Activated T-cell treated with anti-CD3 and anti-CD28 coated beads, Interleukin-2, amount 50 U/mL, for 4 hours (primary cell): ENCODE measurements at places on chromosomes 16 and 17. TPM values are rescaled to one million over a fixed set of nuclear protein-coding genes. Genes with fewer than 3 reads are reported as not detected.
A peak's percentile ranks its signal among the peaks of the same experiment; 100 is the strongest.

The SLC13A2 gene
- not detected for total RNA-seq

The CA5A gene
- total RNA-seq, result not detected

The RPH3AL gene
- 2.2 TPM for total RNA-seq

The GUCY2D gene
- total RNA-seq, result 0.46 TPM

The SPNS3 gene
- 8.8 TPM for total RNA-seq

The PTGES3L gene
- total RNA-seq, result 0.24 TPM

The ZDHHC7 gene
- 34.6 TPM for total RNA-seq

The TAT gene
- total RNA-seq, result 0.48 TPM

The CCL8 gene
- total RNA-seq, result not detected

The EIF3CL gene
- 270 TPM for total RNA-seq

The HCRT gene
- total RNA-seq, result not detected

The THUMPD1 gene
- 55.7 TPM for total RNA-seq

The TSNAXIP1 gene
- 1.4 TPM for total RNA-seq

DNA sequence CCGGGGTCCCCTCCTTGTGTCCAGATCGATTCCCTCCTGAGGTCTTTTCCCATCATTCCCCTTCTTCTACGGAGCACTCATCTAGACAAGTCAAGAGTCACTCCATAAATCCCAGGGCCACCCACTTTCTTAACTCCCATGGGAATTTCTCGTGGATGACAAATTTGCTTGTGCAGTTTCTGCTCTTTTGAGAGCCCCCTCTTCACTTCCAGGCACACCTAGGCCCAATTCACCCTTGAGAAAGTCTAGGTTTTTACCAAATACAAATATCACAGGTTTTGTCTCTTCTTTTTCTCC, 522 bp upstream of the POLDIP2 start:
- DNase-seq, result no peak

DNA sequence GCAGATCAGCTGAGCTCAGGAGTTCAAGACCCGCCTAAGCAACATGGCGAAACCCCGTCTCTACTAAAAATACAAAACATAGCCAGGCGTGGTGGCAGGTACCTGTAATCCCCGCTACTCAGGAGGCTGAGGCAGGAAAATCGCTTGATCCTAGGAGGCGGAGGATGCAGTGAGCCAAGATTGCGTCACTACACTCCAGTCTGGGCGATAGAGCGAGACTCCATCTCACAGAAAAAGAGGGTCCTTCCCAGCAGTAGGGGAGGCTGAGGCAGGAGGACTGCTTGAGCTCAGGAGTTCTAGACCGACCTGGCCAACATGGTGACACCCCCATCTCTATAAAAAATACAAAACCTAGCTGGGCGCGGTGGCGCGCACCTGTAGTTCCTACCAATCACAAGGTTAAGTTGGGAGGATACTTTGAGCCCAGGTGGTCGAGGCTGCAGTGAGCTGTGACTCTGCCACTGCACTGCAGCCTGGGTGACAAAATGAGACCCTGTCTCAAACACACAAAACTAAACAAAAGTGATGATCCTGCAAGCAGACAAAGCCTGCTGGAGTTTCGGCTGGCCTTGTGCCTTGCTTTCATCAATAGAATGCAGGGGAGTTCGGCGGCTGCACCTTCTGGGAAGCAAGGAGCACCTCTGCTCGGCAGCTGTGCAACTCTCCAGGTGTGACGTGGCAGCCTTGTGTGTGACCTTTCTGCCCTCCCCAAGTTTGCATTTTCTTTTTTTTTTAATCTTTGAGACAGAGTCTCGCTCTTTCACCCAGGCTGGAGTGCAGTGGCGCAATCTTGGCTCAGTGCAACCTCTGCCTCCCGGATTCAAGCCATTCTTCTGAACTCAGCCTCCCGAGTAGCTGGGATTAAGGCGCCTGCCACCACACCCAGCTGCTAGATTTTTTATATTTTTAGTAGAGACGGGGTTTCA, 12.4 kb upstream of the YWHAE start:
- no peak for DNase-seq

DNA sequence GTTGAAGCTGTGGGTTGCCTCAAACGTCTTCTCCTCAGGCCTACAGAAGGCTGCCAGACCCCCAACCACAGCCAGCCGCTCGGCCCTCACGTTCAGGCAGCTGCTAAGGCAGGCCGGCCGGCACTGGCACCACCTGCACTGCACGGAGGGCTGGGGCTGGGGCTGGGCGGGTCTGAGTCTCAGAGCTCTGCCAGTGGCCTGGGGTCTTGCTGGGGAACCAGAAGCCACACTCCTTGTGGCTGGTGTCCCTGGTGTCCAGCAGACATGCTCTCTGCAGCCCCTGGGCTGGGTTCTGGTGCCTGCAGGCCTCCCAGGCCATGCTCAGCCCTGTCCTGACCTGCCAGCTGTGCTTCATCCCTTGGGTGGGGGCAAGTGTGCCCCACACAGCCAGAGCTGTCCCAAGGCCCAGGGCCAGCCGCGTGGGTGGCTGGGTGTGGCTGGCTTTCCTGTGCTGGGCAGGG, 42.0 kb downstream of the BAHCC1 start:
- no peak for DNase-seq

GRCh38 chr17:72321896-72322295, 201.1 kb downstream of the SOX9 start:
- DNase-seq, result no peak

DNA sequence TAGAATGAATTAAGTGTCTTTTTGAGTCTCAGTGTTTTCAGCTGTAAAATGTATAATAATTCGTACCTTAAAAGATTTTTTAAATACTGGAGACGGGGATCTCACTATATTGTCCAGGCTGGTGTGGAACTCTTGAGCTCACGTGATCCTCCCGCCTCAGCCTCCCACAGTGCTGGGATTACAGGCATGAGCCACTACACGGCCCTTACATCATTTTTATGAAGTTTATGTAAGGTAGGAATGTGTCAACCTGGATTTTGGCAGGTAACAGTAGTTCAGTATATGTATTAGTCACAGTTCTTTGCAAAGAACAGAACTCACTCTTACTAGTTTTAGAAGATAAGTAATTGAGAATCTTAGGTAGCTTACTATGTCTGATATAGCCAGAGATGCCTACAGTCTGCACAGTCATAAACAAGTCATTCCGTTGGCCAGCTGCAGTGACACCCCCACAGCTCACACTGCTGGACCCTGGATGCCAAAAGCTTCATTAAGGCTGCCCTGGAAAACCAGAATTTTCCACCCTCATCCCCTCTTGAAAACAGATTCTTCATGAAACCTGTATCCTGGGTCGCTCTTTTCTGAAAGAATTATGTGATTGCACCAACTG, 583 bp upstream of the COX6A2 start:
- DNase-seq, result no peak

GRCh38 chr16:81632392-81633146, 146.5 kb upstream of the PLCG2 start:
- DNase-seq, result peak; percentile 77

GRCh38 chr16:15498427-15499175, 64.2 kb downstream of the BMERB1 start:
- no peak for DNase-seq

GRCh38 chr16:28524681-28525171, 14.0 kb downstream of the NUPR1 start:
- DNase-seq, result no peak

DNA sequence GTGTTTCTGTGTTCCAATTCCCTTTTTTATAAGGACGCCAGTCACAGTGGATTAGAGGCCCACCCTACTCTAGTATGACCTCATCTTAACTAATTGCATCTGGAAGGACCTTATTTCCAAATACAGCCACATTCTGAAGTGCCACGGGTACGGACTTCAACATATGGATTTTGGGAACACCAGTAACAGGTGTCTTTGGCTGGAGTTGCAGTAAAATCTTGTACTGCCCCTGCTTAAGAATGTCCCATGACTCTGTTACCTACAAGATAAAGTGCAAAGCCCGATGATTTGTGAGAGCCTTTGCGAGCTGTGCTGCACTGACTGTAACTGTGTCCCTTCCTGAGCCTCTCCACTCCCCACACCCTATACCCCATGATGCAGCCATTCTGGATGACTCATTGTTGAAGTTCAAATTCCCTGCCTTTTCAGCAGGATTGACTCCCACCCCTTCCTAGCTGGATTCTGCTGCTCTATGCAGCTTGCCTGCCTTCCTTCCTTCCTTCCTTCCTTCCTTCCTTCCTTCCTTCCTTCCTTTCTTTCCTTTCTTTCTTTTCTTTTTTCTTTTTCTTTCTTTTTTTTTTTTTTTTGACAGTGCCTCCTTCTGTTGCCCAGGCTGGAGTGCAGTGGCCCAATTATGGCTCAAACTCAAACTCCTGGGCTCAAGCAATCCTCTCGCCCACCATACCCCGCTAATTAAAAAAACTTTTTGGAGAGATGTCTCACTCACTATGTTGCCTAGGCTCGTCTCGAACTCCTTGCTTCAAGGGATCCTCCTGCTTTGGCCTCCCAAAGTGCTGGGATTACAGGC, 2.1 kb downstream of the HCRT start:
- DNase-seq, result no peak

- DNase-seq, result no peak
Observed at GRCh38 chr16:70711211-70712031, 25.6 kb upstream of the MTSS2 start.

DNA sequence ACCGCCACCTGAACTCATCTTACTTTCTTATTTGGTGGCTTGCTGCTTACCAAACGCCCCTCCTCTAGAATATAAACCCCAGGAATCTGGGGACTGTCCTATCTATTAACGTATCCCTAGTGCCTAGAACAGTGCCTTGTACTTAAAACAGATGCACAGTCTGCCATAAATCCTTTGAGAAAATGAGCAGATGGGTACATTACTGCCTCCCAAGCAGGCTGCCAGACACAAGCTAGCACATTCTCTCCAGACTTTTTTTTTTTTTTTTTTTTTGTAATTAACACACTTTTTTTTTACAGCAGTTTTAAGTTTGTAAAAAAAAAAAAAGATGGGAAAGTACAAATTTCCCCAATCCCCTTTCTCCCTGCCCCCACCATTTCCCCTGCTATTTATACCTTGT, 57.3 kb upstream of the RPL38 start:
- no peak for DNase-seq

- DNase-seq, result peak; percentile 0
Observed at GRCh38 chr16:85403693-85404092, 209.4 kb upstream of the GSE1 start.

DNA sequence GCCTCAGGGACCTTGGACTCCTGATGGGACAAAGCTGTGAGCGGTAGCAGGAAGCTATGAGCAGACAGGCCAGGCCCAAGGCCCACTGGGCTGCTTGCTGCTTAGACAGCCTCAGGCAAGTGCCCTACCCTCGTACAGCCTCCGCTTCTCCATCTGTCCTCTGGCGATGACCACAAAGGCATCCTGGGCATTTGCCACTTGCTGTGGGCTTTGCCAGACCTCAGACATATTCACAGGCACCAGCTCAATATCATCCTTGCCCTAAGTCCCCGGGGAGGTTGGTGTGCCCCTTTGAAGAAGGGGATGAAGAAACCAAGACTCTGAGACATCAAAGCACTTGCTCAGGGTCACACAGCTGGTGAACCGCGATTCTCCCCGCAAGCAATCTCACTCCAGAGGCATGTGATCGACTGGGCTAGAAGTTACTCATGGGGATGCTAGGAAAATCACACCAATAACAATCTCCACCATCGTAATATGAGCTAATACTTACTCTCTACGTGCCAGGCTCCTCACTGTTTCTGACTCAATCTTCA, 21.7 kb downstream of the PPL start:
- no peak for DNase-seq

DNA sequence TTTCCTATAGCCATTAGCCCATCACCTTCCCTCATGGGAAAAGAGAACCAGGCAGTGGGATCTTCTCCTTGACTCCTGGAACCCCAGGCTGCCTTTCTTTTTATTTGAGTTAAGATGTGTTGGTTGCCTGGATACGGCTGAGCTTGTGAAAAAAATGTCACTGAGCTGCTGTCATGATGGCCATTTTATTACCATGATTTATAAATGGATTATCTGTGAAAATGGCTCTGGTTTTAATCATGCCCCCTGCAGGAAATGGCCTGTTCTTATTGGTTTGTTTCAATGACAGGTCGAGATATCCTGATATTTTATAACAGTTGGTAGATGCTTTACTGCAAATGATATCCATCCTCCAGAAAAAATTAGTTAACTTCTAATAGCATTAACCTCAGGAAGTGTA, 640.4 kb downstream of the CDH11 start:
- no peak for DNase-seq

GRCh38 chr16:26169473-26169872, 477.7 kb downstream of the HS3ST4 start:
- DNase-seq, result no peak

DNA sequence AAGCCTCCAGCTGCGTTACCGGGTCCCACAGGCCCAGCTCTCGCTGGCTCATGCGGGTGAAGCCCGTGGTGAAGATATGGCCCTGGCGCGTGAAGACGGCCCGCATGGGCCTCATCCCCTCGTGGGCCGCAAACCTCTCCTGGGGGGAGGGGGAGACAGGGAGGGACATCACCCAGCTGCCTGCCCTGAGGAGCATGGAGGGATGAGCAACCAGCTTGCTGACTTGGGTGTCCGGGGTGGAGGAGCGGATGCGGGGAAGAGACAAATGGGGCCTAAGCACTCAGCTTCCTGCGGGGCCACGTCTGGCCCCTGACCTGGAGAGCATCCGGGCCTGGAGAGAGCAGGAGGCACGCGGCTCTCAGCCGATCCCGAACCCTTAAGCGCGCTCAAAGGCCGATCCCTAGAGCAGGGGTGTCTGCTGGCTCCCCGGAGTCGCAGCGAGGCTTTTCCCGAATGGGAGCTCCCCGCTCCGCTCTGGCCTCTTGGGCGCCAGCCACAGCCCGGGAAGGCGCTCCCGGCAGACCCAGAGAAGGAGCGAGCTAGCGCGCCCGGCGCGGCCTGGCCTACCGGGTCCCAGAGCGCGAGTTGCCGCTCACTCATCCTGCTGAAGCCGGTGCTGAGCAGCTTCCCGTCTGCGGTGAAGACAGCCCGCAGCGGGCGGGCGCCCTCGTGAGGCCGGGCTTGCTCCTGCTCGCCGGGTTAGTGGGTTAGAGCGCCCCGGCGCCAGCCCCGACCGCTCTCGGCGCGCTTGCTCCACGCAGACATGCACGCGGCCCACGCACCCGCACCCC, 5.0 kb downstream of the CORO6 start:
- peak; percentile 89 for DNase-seq

DNA sequence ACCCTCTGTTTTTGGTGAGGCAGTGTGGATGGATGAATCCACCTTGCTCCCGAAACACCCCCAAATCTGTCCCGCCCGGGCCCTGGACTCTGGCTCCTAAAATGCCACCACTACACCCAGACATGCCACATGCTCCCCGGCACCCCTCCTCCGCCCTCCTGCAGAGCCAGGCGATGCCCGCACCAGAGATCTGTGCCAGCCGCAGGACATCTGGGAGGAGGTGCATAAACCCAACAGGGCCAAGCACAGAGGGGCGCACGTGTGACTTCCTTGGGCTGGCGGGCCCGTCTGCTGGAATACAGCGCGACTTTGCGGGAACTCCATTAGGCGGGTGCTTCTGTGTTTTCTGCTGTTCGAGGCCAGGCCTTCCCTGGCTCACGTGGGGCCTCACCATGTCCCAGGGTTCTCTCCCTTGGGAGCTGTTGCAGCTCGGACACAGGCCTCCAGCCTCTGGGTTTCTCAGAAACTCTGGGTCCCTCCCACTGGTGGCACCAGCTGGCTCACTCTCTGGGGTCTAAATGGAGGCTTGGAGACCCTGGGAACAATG, 14.1 kb upstream of the ACSF3 start:
- no peak for DNase-seq
